ENCODE measurements at places on chromosomes 13 and 19.

DNA sequence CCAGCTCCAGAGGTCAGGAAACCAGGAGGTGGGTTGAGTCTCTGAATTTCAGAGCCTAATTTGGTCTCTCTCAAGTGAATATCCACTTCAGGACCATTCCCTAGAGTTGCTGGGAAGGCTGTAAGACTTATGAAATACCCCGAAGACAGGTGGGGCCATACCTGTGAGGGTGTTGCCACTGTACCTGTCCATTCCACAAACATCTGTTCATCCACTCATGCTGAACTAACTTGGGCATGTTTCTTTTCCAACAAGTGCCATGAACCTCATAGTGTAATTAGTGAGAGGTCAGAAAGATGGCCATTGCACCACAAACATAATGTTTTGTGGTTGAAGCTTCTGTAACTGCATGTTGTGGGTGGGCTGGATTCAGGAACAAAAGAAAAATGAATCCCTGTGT lies 7.8 kb downstream of the ILF3 start:
- no peak for DNase-seq

DNA sequence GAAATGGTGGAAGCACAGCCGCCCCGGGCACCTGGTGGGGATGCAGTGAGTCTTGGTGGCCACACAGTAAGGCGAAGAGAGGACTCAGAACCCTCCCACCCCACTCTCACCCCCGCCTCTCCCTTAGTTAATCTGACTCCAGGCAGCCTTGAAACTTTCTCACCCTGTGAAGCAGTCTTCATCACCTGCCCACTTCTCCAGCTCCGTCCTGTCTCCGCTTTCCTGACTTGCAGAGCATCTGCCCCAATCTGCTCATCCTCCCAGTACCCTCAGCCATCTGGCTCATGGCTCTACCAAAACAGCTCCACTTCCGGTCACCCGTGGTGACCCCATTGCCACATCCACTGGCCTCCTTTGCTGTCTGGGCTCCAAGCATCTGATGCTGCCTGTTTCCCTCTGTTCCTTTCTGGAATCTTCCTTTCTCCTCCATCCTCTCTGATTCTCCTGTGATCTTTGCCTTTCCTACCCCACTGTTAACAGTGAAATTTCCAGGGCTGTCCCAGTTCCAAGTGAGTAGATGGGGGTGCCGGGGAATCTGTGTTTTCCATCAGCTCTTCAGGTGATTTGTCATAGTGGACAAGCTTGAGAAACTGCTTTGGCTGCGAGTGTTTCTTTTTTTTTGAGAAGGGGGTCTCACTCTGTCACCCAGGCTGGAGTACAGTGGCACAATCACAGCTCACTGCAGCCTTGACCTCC lies 4.3 kb downstream of the USF2 start:
- no peak for DNase-seq

DNA sequence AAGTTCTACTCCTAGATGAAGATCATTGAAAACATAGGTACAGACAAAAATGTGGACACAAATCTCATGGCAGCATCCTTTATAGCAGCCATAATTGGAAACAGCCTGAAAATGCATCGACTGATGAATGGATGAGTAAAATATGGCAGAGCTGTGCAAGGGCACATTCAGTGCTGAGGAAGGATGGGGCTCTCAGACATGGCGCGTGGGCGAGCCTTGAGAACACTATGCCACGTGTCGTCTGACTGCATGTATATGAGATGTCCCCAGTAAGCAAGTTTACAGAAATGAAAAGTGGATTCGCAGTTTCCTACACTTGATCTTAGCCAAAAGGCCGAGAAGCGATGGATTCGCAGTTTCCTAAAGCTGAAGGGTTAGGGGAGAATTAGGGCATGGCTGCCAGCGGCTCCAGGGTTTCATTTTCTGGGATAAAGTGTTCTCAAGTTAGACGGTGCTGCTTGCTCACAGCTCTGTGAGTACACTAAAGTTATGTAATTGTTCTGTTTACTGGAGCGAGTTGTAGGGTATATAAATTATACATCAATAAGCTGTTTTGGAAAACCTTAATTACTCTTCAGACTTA lies 78.0 kb downstream of the RAB20 start:
- DNase-seq: no peak

GRCh38 chr13:87684850-87685742 lies 13.9 kb downstream of the SLITRK5 start:
- DNase-seq: no peak

DNA sequence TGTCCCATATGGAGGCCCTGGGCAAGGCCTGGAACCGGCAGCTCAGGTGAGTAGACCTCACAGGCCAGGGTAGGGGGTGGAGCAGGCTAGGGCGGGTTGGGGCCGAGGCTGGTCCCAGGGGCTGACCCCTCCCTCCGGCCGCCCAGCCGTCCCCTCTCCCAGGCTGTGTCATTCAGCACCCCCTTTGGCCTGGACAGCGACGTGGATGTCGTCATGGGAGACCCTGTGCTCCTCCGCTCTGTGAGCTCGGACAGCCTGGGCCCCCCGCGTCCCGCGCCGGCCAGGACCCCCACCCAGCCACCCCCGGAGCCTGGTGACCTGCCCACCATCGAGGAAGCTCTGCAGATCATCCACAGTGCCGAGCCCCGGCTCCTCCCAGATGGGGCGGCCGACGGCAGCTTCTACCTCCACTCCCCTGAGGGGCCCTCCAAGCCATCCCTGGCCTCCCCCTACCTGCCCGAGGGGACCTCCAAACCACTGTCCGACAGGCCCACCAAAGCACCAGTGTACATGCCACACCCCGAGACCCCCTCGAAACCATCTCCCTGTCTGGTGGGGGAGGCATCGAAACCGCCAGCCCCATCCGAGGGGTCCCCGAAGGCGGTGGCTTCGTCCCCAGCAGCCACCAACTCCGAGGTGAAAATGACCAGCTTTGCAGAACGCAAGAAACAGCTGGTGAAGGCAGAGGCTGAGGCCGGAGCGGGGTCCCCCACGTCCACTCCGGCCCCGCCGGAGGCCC lies 16.0 kb downstream of the CAMSAP3 start:
- no peak for DNase-seq

- DNase-seq: no peak
Measured at GRCh38 chr19:33831825-33832224, 35.2 kb downstream of the KCTD15 start.

DNA sequence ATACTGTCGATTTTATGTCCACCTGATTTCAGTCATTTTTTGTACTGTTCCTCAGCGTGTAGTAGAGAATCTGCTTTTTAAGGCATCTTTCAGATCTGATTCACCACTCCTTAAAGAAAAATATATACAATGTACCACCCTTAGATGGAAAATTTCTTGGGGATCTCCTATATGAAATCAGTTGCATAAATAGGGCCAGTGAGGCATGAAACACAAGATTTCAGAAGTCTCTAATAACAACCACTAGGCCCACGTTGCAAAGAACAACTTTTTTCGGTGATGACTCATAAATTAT lies 1.4 kb downstream of the USP12 start:
- no peak for DNase-seq

DNA sequence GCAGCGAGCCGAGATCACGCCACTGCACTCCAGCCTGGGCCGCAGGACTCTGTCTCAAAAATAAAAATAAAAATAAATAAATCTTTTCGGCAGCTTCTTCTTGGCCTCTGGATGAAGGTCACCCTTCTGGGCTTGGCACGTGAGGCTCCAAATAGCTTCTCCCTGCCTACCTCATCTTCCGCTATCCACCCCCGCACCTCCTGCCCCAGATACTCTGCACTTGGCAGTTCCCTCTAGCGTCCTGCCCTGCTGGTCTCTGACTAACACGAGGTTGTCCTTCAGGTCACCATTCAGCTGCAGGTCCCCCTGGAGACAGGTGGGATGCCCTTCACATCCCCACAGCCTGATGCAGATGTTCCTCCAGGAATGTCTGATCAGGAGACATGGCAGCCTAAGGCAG lies 8.5 kb upstream of the CCL25 start:
- no peak for DNase-seq

Measured in activated CD8-positive, alpha-beta memory T cell treated with anti-CD3 and anti-CD28 coated beads for 1 hour (primary cell).